Stimulated activated CD4-positive, alpha-beta T cell treated with anti-CD3 and anti-CD28 coated beads, TNF-alpha, amount 100 ng/mL, for 4 hours (primary cell): ENCODE measurements at places on chromosomes 6 and 20.

DNA sequence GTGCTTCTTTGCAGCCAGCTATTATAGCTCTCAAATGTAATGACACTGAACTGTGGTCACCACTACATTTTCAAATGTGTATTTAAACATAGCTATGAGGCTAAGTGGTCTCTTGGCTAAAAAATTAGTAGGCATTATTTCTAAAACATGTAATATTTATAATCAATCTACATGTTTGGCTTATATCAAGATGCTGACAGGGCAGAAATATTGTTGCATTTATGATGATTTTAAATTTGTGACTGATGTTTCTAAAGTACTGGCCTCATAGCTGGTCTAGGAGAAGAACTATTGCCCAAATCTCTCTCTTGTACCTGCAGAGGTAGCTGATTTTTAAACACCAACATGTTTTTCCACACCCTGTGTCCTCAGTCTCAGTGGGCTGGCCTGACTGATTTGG lies 298.2 kb downstream of the PAX1 start:
- no peak for DNase-seq

GRCh38 chr6:158847786-158848185 lies 28.6 kb upstream of the EZR start:
- no peak for DNase-seq

GRCh38 chr6:32943864-32944649 lies 3.2 kb upstream of the HLA-DMB start:
- DNase-seq, result no peak

- no peak for DNase-seq
Observed at GRCh38 chr6:41578217-41579087, 32.3 kb downstream of the FOXP4 start.

DNA sequence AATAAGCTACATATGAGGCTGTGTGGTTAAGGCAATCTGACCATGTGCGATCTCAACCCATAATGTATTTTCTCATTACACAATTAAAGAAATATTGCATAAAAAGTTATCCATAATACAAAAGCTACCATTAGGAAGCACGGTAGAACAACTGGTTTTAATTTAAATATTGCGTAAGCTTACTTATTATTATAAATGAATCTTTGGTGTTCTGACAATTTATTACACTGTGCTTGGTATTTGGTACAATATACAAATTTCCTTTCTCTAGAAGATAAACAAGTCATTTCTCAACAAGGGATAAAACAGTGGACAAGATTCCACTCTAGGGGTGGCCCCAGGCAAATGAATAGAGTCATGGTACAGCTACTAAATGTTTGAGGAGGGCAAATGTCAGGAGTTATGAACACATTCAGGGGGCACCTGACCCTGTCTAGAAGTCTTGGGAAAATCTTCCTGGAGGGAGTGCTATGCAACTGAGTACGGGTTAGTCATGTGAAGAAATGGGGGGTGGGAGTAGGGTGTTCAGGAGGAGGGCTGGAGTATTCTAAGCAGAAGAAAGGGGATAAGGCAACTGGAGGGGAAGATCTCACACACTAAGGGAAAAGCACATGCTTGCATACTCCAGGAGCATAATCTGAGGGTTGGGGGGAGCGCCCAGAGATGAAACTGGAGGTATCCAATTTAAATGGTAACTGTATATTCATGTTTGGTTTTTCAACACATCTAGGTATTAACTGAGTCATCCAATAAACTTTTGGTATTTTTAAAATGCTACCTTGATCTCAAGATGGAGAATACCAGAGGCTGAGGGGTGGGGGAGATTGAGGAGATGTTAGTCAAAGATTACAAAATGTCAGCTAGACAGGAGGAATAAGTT lies 296.9 kb upstream of the SGK1 start:
- no peak for DNase-seq

DNA sequence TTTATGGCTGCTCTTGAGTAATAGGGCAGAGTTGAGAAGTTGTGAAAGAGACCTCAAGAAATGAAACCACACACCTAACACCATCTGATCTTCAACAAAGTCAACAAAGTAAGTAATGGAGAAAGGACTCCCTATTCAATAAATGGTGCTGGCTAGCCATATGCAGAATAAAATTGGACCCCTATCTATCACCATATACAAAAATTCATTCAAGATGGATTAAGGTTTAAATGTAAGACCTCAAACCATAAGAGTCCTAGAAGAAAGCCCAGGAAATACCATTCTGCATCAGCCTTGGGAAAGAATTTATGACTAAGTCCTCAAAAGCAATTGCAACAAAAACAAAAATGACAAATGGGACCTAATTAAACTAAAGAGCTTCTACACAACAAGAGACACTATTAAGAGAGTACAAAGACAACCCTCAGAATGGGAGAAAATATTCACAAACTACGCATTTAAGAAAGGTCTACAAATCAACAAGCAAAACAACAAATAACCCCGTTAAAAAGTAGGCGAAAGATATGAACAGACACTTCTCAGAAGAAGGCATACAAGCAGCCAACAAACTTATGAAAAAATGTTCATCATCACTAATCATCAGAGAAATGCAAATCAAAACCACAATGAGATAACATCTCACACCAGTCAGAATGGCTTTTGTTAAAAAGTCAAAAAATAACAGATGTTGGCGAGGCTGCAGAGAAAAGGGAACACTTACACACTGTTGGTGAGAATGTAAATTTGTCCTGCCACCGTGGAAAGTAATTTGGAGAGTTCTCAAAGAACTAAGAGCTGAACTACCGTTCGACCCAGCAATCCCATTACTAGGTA lies 4.0 kb downstream of the MAP3K5 start:
- no peak for DNase-seq

GRCh38 chr6:73665686-73666319 lies 12.0 kb upstream of the SLC17A5 start:
- no peak for DNase-seq

DNA sequence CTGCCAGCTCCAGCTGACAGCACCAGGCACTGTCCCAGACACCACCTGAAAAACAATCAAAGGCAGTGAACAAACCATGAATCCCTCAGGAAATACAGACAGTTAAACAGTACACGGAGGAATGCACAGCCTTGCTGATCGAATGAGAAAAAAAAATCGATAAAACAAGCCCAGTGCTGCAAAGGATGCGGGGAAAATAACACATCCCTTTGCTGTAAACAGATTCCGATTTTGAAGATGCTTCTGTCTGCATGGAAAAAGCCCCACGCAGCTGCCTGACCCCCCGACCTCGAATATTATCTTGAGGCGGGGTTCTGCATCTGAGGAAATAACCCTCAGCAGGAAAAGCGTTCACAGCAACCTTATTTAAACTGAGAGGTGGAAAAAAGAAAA lies 43.9 kb downstream of the RBM38 start:
- no peak for DNase-seq

GRCh38 chr6:34630040-34630439 lies 66.5 kb downstream of the ILRUN start:
- DNase-seq, result no peak

- no peak for DNase-seq
Observed at GRCh38 chr6:161637658-161638057, 363.8 kb upstream of the AGPAT4 start.

- DNase-seq, result no peak
Observed at GRCh38 chr6:110880651-110881050, 6.1 kb downstream of the AMD1 start.

GRCh38 chr6:155261111-155261900 lies 2.5 kb upstream of the CLDN20 start:
- no peak for DNase-seq

DNA sequence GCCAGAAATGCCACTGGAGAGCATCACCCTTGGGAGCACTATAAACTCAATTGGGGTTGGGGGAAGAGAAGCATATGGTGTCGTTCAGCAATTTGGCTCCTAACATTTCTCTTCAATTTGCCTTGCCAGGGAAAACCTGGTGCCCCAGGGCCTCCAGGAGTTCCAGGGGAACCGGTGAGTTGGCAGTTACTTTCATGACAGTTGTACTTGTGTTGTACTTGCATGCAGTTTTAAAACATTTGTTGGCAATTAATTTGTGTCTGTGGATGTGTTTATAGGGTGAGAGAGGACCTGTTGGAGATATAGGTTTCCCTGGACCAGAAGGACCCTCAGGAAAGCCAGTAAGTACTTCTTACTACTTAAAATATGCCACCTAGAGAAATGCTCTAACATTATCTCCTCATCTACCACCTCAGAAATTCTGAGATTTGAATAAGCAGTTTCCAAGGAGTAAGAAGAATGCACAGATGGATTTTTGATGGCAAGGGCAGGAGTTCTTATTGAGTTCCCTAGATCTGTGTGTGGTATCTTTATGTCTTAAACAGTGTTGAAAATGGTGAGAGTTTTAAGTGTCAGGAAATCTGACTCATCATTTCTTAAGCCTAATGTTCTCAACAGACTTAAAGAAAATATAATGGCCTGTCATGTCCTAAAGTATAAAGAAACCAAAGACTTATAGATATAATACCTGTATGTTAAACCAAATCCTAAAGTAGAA lies 122.5 kb downstream of the COL9A1 start:
- DNase-seq, result no peak

GRCh38 chr6:145267076-145267867 lies 468.0 kb downstream of the EPM2A start:
- no peak for DNase-seq

- DNase-seq, result no peak
Observed at GRCh38 chr20:37408302-37409193, 62.6 kb downstream of the SRC start.

DNA sequence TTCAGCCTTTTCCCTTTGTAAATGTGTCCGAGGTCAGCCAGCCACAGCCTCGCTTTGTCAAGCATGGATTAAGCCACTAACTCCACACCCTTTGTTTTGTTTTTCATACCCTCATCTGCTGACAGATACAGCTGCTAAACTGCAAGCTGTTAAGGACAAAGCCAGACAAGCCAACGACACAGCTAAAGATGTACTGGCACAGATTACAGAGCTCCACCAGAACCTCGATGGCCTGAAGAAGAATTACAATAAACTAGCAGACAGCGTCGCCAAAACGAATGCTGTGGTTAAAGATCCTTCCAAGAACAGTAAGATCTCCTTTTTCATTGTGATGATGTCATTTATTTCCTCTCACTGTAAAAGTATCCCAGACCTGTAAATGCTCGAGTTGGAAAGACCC lies 269.3 kb downstream of the ARHGAP18 start:
- no peak for DNase-seq

DNA sequence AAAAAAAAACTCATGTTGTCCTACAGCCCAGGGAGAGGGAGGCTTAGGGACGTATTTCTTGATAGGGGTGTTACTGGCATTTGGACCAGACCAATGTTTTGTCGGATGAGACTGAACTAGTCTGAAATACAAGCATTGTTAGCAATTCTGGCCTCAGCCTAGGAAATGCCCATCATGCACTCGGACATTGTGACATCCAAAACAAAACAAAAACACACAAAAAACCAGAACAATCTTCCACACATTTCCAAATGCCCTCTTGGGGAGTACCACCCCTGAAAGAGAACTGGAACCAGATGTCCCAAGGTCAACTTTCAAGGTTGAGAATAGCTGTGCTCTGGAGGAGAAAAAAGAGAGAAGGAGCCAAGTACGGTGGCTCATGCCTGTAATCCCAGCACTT lies 299.1 kb upstream of the JARID2 start:
- DNase-seq, result no peak

GRCh38 chr20:62959101-62959971 lies 6.8 kb downstream of the SLC17A9 start:
- no peak for DNase-seq

- no peak for DNase-seq
Observed at GRCh38 chr6:152054441-152054840, 247.0 kb downstream of the ESR1 start.

DNA sequence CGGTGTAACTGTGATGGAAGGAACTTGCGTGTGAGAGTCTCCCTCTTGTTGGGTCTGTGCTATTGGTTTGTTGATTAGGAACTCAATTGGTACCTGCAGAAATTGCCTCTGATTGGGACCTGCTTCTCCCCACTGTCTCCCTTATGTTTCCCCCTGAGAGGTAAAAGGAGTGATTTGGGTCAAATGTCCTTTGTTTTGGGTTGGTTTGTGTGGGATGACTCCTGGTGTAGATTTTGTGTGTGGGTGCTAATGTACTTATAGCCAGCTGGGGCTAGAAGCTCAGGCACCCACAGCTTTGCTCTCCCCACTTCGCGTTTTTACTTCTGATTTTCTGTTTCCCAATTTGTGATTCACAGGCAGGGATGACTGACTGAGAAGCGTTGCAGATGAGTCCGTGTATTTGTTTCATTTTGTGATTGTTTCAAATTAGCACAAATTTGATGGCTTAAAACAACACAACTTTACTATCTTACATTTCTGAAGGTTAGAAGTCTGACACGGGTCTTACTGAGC lies 79.1 kb downstream of the UTRN start:
- DNase-seq, result no peak

- no peak for DNase-seq
Observed at GRCh38 chr6:29656157-29656556, 735 bp upstream of the MOG start.

DNA sequence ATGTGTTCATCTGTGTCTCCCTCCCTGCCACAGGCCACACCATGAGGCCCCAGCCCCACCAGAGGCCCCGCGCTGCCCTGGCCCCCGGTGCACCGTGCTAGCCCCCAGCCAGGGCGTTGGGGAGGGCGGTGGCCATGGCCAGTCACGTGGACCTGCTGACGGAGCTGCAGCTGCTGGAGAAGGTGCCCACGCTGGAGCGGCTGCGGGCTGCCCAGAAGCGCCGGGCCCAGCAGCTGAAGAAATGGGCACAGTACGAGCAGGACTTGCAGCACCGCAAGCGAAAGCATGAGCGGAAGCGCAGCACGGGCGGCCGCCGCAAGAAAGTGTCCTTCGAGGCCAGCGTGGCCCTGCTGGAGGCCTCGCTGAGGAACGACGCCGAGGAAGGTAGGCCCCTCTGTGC lies 30.3 kb downstream of the PPP1R16B start:
- no peak for DNase-seq

DNA sequence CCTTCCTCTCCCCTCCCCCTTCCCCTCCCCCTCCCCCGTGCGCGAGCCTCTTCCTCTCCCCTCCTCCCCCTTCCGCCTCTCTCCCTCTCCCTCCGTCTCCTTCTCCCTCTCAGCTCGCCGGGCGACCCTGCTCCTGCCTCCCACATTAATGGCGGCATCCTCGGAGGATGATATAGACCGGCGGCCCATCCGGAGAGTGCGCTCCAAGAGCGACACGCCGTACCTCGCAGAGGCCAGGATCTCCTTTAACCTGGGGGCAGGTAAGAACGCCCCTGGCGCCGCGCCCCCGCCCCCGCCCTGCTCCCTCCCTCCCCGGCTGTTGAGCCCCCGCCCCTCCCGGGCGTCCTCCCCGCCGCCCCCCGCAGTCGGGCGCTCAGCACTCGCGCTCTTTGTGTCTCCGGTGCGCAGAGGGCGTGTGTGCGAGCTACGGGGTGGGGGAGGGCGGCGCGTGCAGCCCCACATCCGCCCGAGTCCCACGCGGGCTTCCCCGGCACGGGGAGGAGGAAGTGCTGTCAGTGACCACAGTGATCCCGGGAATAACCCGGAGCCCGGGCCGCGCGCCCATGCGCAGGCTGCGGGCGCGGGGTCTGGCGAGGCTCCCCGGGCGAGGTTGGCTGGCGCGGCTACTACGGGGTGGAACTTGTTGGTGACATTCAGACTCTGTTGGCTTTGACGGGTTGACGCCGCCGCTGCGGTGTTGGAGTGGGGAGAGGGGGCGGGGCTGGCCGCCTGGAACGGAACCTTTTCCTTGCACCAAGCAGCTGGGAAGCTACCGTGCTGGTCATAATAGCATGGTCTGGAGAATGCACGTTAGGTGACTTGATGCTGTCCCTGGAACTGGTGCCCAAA lies 33.2 kb downstream of the PHACTR1 start:
- DNase-seq, result no peak

GRCh38 chr20:50991076-50991475 lies 31.8 kb downstream of the KCNG1 start:
- no peak for DNase-seq
